ENCODE measurements at places on chromosomes 12 and 14.

DNA sequence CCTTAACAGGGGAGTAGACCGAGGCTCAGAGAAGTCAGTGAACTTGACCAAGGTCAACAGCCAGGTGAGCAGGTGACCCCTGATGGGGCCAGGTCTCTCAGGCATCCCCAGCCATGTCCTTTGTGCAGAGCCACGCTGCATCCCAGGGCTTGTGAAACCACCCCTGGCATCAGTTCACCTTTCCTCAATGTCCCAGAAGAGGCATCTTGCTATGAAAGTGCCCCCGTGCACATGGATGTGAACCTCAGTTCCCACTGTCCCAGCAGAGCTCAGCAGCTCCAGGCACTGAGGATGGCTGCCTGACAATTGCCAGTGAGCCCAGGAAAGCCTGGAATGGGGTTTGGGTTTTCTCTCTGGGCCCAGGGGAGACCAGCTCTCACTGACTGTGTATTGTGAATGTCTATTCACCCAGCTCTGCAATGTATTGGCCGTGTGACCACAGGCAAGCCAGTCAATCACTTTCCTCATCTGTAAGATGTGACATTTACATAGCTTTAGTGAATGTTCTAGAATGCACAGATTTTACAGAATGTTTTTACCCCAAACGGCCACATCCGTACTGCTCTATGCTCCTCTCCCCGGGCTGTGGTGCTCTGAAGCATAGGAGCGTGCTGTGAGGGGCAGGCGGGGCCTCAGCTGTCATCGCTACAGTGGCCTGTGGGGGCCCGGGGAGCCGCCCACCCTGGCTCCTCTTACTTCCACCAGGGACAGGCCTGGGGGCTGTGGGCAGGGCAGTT is 4.9 kb downstream of the CACNA2D4 start:
- no peaks in the 10 kb centered on the region for H3K27me3 ChIP-seq
- DNase-seq = no peak
- no peak overlapping the region for H3K27ac ChIP-seq
- no peaks in the 10 kb centered on the region for H3K36me3 ChIP-seq

DNA sequence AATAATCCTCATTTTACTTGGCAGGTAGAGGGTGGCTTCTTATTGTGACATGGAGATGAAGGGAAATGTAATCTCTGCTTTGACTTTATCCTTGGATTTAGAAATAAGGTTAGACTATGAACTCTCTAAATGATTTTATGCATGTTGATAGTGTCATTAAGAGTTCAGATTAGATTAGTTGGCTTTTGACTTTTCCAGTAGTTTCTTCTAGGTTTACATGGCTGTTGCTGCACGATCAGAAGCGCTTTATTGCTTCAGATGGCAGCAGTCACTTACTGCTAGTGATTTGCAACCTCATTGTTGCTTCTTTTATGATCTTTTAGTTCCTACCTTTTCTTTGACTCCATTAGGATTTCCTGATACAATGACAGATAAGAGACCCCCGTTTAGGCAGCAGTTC is 32.3 kb downstream of the SLC15A5 start:
- H3K4me1 ChIP-seq = no peaks in the 10 kb centered on the region
- no peak overlapping the region for H3K27ac ChIP-seq
- H3K27me3 ChIP-seq = no peaks in the 10 kb centered on the region
- H3K4me3 ChIP-seq = no peak overlapping the region

GRCh38 chr12:132069336-132069985 is 74.7 kb downstream of the DDX51 start:
- DNase-seq = no peak
- peaks cover 26% of the 10 kb centered on the region for H3K4me1 ChIP-seq
- no peak overlapping the region for H3K4me3 ChIP-seq

DNA sequence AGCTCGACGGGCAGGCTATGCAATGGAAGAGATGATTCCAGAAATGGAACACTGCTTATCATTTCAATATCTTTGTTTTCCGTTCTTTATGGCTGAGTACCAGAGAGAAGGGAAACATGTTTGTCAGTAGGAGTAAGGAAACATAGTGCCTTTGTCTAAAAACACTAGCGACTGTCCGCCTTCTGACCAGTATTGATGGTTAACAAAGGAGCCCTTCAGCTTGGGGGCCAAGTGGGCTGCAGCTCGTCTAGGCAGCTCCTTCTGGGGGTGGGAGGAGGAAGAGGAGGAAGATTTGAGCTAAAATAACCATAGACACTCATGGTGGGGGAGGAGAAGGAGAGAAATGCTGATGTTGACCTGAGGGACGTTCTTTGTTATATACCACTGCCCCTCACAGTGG is 15.0 kb downstream of the COQ5 start:
- H3K27me3 ChIP-seq = no peaks in the 10 kb centered on the region
- no peaks in the 10 kb centered on the region for H3K4me1 ChIP-seq
- no peak overlapping the region for H3K4me3 ChIP-seq
- DNase-seq = no peak
- peaks cover 41% of the 10 kb centered on the region for H3K36me3 ChIP-seq

DNA sequence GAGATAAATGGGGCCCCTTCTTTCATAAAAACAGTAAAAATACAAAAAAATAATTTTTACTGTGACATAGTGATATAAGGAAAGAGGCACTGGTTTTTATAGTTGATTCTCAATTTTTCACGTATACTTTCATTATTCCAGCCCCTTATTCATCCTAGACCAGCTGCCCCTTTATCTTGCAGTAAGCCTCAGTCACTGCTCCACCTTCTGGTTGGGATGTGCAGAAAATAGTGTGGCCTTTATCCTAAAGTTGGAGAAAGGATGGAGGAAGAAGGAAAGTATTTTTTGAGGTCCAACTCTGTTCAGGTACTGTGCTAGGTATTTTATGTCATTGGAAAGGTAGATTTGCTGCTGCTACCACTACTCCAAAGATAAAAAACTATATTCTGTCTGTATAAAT is 172.7 kb downstream of the ANO6 start:
- no peak for DNase-seq
- no peak overlapping the region for H3K4me3 ChIP-seq
- H3K27ac ChIP-seq = no peak overlapping the region
- no peaks in the 10 kb centered on the region for H3K4me1 ChIP-seq
- H3K27me3 ChIP-seq = no peaks in the 10 kb centered on the region

DNA sequence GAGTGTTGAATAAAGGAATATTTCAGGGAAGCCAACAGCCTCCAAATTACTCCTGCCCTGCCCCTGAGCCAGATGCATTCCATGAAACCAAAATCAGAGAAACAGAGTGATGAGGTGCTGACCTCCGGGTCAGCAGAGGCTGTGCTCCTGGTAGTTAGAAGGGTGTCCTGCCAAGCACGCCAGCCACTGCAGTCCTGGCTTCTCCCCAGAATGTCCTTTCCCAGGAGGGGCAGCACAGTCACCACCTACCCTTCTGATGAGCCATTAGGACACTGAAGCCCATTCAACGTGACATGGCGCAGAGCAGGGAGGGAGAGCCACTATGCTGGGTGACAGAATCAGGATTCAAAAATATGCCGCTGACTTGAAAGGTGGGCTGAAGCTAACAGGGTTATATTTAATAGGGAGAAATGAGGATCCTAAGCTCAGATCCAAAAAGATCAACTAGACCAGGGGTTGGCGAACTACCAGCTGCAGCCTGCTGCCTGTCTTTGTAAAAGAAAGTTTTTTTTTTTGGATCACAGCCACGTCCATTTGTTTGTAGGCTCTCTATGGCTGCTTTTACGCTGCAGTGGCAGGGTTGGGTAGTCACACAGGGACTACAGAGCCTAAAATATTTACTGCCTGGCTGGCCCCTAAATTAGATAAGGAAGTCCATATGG is 34.5 kb upstream of the PLEK2 start:
- H3K36me3 ChIP-seq = no peaks in the 10 kb centered on the region
- no peaks in the 10 kb centered on the region for H3K27me3 ChIP-seq
- DNase-seq = no peak
- no peaks in the 10 kb centered on the region for H3K4me1 ChIP-seq
- no peak overlapping the region for H3K27ac ChIP-seq
- no peak overlapping the region for H3K4me3 ChIP-seq

DNA sequence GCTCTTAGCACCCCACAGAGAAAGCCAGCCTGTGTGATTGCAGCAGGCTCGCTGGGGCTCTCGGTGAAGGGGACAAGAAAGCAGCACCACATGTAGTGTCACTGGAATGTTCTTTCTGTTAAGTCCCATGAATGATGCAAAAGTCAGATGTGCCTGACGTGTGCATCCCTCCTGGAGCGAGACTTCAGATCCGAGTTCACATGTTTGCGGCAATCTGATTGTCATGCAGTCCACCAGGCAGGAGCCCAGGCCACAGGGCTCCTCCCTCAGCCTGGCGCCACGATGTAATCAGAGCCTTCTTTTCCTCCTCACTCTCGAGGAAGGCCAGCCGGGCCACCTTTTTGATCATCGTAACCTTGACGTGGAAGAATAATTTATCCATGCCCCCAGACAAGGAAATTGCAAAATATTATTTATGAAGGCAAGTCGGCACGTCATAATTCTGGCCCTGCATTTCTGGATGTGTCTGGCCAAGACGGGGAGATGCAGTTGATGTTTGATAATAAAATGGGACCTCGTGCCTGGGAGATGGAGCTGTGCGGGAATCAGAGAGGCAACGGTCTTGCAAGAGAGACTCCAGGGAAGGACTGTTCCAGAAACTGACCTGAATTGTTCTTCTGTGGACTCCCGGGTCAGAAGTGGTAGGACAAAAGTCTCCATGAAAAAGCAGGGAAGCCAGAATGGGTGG is 214.6 kb downstream of the PHETA1 start:
- no peak for DNase-seq
- H3K27me3 ChIP-seq = no peaks in the 10 kb centered on the region
- no peaks in the 10 kb centered on the region for H3K4me1 ChIP-seq
- H3K4me3 ChIP-seq = no peak overlapping the region
- no peak overlapping the region for H3K27ac ChIP-seq

- H3K36me3 ChIP-seq = no peaks in the 10 kb centered on the region
- H3K4me1 ChIP-seq = no peaks in the 10 kb centered on the region
- no peak for DNase-seq
- no peaks in the 10 kb centered on the region for H3K27me3 ChIP-seq
These were observed 482.2 kb downstream of the SLC16A7 start for GRCh38 chr12:60078026-60078425.

- no peaks in the 10 kb centered on the region for H3K4me1 ChIP-seq
- no peak for DNase-seq
- no peaks in the 10 kb centered on the region for H3K27me3 ChIP-seq
- H3K36me3 ChIP-seq = no peaks in the 10 kb centered on the region
- H3K4me3 ChIP-seq = no peak overlapping the region
These were observed 15.4 kb upstream of the TRHDE start for GRCh38 chr12:72256725-72257124.

GRCh38 chr14:67436006-67436866 is 24.3 kb upstream of the PLEK2 start:
- no peaks in the 10 kb centered on the region for H3K36me3 ChIP-seq
- H3K27me3 ChIP-seq = no peaks in the 10 kb centered on the region
- DNase-seq = no peak
- no peaks in the 10 kb centered on the region for H3K4me1 ChIP-seq
- H3K4me3 ChIP-seq = no peak overlapping the region

DNA sequence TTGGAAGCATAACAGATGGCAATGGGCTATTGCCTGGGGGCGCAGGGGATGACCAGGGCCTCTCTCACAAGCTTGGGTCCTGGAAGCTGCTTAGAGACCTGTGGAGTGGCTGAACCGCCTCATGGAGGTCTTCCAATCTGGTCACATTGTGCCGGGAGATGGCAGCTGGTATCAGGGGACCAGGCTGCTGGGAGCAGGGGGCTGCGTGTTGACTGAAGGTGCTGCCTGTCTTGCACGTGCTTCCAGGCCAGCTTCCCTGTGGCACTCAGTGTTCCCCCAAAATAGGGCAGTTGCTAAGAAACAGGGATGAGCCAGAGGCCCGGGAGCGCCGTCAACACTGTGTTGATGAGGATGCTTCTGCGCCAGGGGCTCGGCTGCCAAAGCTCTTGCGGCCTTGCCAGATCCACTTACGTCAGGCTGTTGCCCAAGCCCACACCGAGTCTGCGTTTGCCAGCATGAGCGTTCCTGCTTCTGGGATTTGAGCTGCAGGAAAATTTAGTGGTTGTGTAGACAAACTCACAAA is 39.8 kb downstream of the ELK3 start:
- H3K4me3 ChIP-seq = no peak overlapping the region
- H3K4me1 ChIP-seq = peaks cover 55% of the 10 kb centered on the region
- H3K27ac ChIP-seq = no peak overlapping the region
- H3K27me3 ChIP-seq = no peaks in the 10 kb centered on the region
- peaks cover 46% of the 10 kb centered on the region for H3K36me3 ChIP-seq

GRCh38 chr14:51674294-51675002 is 22.7 kb downstream of the FRMD6 start:
- H3K4me1 ChIP-seq = no peaks in the 10 kb centered on the region
- DNase-seq = no peak
- H3K4me3 ChIP-seq = no peak overlapping the region
- H3K27ac ChIP-seq = no peak overlapping the region

DNA sequence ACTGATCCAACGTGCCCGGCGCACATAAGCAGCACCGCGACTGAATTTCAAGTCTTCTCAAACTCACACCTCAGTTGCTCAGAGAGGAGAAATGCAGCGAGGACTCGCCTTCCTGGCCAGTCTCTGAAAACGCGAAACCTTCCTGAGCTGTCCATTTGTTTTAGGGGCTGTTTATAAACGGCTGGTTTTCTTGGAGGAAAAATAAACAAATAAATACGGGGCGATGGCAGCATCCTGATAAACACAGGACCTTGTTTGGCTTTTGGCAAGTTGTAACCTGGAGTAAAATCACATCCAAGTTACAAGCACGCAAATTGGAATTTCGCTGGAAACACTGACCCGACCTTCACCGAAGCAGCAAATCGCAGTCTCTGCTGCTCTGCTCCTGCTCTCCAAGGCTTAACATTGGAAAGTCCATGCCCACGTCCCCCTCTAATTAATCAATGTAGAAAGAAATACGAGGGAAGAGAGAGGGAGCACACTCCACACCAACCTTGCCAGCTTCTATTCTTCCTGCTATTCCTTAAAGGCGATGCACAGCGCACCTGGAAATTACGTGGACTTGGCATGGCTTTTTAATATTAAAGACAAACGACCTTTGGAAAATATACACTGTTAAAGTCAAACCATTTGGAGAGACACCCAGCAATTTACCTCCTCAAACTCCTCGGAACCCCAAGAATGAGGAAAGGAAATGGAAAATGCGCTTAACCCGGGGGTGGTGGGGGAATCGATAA is 248.8 kb downstream of the APAF1 start:
- no peak overlapping the region for H3K27ac ChIP-seq
- no peak overlapping the region for H3K4me3 ChIP-seq
- no peak for DNase-seq
- peaks cover 62% of the 10 kb centered on the region for H3K27me3 ChIP-seq
- H3K4me1 ChIP-seq = no peaks in the 10 kb centered on the region

GRCh38 chr12:110079477-110080400 is 31.4 kb upstream of the C12orf76 start:
- peaks cover 24% of the 10 kb centered on the region for H3K4me1 ChIP-seq
- H3K27me3 ChIP-seq = no peaks in the 10 kb centered on the region

DNA sequence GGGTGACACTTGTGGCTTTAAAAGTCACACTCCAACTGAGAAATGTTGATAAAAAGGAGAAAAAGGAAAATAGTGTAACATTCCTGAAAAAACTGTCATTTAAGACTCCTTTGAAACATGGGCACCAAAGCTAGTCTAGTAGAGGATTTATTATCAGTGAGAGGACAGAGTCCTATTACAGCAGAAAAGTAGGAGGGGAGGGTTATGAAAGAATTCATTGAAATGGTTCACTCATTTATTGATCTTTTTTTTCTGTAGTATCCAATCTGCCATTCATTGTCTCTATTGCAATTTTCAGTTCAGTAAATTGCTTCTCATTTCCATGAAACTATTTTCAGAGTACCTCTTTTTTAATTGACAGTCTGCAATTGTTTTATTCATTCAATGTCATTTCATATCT is 25.4 kb downstream of the PPM1A start:
- no peak overlapping the region for H3K4me3 ChIP-seq
- no peak overlapping the region for H3K27ac ChIP-seq
- DNase-seq = no peak
- no peaks in the 10 kb centered on the region for H3K27me3 ChIP-seq
- H3K36me3 ChIP-seq = no peaks in the 10 kb centered on the region
